ENCODE measurements at places on chromosomes 7 and 10.

- DNase-seq, result no peak
Observed at GRCh38 chr7:155680864-155681263, 36.4 kb downstream of the RBM33 start.

DNA sequence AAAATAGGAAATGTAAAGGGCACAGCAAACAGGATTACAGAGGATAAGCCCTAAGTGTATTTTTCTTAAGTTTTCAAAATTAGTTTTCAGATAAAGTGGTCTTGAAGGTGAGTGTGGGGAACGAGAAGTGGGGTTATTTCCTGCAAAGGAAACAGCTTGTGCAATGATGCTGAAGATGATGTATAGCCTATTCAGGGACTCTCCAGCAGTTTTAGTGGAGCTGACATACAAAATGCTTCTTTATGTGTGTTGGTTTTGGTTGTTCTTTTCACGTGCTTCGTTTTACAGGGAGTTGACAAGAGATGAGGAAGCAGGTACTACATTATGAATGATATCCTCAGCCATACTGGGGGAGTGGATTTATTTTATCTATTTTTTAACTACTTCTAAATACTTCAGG lies 20.5 kb downstream of the CASD1 start:
- no peak for DNase-seq

DNA sequence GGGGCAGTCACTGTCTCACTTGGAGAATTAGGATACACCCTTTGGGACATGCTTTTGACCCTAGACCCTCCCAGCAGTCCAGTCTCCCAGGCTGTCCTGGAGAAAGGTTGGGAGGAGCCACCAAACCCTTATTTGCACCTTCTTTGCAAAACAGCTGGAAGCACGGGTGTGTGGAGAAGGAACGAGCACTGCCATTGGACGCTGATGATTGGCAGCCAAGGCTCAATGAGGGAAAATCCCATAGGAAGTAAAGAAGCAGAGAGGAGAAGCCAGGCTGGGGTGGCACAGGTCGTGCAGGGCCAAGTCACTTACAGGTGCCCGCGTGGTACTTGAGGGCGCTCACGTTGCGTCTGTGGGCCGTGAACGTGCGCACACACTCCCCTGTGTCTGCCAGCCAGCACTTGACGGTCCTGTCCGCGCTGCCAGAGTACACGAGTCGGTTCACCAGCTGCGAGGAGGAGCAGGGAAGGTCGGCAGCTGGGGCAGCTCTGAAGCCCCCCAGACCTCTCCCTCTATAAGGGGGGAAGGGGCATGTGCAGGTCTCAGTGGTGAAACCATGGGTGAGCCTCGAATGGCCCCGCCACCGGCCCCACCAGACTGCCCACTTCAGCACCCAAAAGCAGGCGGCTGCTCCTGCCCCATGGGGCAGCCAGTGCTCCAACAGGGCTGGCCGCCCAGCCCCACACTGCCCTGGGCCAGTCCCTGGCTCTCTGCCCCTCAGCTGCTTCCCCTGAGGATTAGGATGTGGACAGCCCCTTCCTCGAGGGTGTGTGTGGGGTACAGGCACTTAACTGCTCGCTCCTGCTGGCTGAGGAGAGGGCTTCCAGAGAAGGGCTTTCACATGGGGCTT lies 24.8 kb downstream of the WDR86 start:
- no peak for DNase-seq

GRCh38 chr10:61397175-61397986 lies 55.8 kb downstream of the TMEM26 start:
- peak; percentile 62 for DNase-seq

DNA sequence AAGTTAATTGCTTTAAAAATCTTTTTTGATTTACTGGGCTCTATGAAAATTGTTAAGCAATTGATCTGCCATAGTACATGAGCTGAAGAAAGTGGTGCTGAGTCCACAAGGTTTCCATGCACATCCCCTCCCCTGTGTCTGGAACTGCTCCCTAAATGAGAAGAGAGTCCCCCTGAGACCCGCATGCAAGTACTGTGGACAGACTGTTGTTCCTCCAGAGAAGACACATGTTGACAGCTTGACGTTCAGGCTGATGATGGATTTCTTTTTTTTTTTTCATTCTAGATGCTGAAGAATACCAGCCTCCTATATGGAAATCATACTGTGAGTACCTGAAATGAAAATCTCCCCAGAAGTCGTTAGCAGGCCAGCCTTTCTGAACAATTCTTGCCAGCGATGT lies 159.8 kb downstream of the CHN2 start:
- DNase-seq, result no peak

Data from myocyte (in vitro differentiated cells).